H4 (cell line): ENCODE measurements at places on chromosomes 1 and 21. TPM values are rescaled to one million over a fixed set of nuclear protein-coding genes. Genes with fewer than 3 reads are reported as not detected.

- no peak for DNase-seq
These were observed 27.1 kb downstream of the TNNT2 start for GRCh38 chr1:201350361-201350725.

DNA sequence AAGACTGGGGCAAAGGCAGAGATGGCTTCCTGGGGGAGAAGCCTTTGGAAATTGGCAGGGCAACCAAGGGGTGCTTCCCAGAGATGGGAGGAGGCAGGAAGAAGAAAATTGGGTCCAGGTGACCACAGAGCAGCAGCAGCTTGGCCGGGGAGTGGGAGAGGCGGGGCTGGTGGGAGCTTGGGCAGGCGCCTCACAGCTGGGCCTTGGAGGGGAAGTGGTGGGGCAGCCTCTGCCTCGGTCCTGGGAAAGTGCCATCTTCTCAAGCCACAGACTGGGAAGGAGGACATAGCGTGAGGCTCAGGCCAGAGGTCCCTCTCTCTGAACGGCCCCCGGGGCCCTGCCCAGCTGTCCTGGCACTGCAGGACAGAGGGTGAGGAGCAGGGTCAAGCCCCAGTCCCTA lies 24.0 kb upstream of the WASF2 start:
- no peak for DNase-seq

GRCh38 chr1:93766451-93766850 lies 84.8 kb upstream of the BCAR3 start:
- no peak for DNase-seq

Gene SMG7
- total RNA-seq = 19.5 and 30.5 TPM in 2 replicates

Gene BTG2
- total RNA-seq = 11.2 and 11.7 TPM in 2 replicates

Gene KIF17
- total RNA-seq = 0.10 TPM in 1 of 2 replicates, not detected in the other

DNA sequence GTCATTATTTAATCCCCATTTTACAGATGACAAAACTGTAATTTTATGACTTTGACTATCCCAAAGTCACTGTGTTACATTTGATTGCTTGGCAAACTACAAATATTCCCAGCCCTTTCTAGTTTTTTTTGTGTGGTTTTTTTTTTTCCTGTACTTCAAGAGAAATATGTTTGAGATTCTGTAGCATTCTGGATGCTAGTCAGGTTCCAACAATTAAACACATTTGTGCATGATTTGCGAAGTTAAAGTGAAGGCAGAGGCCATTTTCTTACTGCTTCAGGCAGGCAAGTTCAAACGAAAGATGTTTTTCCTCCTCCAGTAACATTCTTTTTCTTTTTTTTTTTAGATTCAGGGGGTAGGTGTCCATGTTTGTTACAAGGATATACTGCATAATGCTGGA lies 107.9 kb upstream of the SERTAD4 start:
- DNase-seq = no peak

- DNase-seq = no peak
These were observed 1.7 kb downstream of the ARID1A start for GRCh38 chr1:26697431-26697977.
